ENCODE measurements at places on chromosomes 7 and 10. TPM values are rescaled to one million over a fixed set of nuclear protein-coding genes. Genes with fewer than 3 reads are reported as not detected.
A peak's percentile ranks its signal among the peaks of the same experiment; 100 is the strongest.

JCAD gene
- 21.2 TPM for total RNA-seq

LGI1 gene
- total RNA-seq, result not detected

DNA sequence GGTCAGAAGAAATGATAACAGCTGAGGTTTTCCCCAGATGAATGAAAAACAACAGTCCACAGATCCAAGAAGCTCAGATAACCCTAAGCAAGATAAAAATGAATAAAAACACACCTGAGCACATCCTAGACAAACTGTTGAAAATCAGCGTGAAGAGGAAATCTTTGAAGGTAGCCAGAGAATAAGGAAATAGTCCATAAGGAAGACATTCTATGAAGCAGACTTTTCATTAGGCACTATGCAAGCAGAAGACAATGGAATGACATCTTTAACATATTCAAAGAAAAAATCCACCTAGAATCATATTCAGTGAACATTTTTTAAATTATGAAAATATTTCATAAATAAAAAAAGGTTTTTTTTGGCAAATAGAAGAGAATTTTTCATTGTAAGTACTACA is 15.1 kb upstream of the IL15RA start:
- DNase-seq, result no peak
- H3K27ac ChIP-seq, result no peak overlapping the region
- H3K27me3 ChIP-seq, result no peaks in the 10 kb centered on the region
- no peaks in the 10 kb centered on the region for H3K36me3 ChIP-seq
- H3K4me1 ChIP-seq, result no peaks in the 10 kb centered on the region
- no peak overlapping the region for H3K4me3 ChIP-seq

GRCh38 chr7:21417647-21418046 is 10.2 kb upstream of the SP4 start:
- no peak overlapping the region for H3K4me3 ChIP-seq
- no peaks in the 10 kb centered on the region for H3K4me1 ChIP-seq
- no peaks in the 10 kb centered on the region for H3K36me3 ChIP-seq
- no peak for DNase-seq
- no peaks in the 10 kb centered on the region for H3K27me3 ChIP-seq

GRCh38 chr10:29268011-29268410 is 20.9 kb upstream of the LYZL1 start:
- no peak for DNase-seq
- H3K4me1 ChIP-seq, result no peaks in the 10 kb centered on the region
- no peak overlapping the region for H3K4me3 ChIP-seq
- no peak overlapping the region for H3K27ac ChIP-seq
- no peaks in the 10 kb centered on the region for H3K27me3 ChIP-seq
- no peaks in the 10 kb centered on the region for H3K36me3 ChIP-seq

DNA sequence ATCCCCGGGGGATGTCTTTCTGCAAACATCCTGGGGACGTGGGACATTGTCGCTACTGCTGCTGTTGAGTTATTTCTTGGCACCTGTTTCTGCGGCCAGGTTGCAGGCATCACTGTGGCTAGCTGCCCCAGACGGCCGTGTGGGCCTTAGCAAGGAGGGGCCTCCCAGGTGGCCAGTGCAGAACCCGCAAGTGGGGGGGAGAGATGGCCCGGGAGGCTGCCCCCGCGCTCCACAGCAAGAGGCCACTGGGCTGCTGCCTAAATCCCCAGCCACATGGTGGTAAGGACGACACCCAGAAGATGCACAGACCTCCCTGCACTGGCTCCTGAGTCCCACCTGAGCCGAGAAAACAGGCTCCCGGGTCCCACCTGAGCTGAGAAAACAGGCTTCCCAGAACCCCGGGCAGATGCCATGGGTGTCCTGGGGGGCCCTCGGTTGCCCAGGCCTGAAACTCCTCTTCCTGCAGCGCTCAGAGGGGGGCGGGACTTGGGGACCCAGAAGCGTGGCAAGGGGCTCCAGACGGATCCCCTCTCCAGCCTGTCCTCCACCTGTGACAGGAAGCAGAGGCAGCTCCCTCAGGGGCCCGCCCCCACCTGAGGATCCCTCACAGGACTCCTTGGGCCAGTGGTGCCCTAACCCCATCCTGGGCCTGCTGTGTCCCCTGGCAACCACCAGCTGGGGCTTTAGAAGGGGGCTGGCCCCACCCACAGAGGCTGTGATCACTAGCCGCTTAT is 952 bp upstream of the MAFK start:
- H3K36me3 ChIP-seq, result no peaks in the 10 kb centered on the region
- DNase-seq, result no peak
- H3K27ac ChIP-seq, result peak overlapping the region; percentile 98

- no peak for DNase-seq
- H3K4me3 ChIP-seq, result no peak overlapping the region
- H3K27me3 ChIP-seq, result no peaks in the 10 kb centered on the region
- no peaks in the 10 kb centered on the region for H3K36me3 ChIP-seq
Measured at GRCh38 chr10:78634389-78634815, 434.4 kb upstream of the ZMIZ1 start.

GRCh38 chr7:4168041-4168440 is 514.1 kb upstream of the FOXK1 start:
- no peaks in the 10 kb centered on the region for H3K27me3 ChIP-seq
- no peak overlapping the region for H3K27ac ChIP-seq
- H3K4me3 ChIP-seq, result no peak overlapping the region
- H3K4me1 ChIP-seq, result no peaks in the 10 kb centered on the region
- peak; percentile 40 for DNase-seq

DNA sequence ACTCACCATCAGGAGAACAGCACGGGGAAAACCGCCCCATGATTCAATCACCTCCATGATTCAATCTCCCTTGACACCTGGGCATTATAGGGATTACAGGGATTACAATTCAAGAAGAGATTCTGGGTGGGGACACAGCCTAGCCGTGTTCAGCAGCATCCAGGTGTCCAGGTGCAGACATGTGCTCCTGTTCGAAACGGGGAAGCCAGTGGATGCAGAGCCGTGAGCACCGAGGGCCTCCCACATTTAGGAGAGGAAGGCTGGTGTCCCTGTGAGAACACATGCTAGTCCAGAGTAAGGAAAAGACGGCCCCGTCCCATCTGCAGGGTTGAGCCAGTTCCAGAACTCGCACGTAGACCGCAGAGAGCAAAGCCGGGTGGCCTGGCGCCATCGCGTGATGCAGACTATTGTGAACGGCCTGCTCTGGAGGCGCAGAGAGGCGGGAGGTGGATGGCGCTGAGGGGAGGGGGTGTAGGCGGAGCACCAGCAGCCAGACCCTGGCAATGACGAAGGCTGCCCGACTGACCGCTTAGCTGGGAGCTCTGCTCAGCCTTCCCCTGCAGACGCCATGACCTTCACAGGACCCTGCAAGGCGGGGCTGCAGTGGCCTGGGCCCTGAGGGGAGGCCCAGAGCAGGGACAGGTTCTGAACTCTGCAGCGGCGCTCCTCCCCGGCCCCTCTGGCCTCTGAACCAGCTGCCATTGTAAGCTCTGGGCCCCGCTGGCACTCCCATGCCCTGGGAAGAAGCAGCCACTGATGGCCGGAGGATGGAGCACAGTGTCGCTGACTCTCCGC is 141.6 kb upstream of the TCERG1L start:
- H3K36me3 ChIP-seq, result no peaks in the 10 kb centered on the region
- DNase-seq, result no peak
- H3K4me1 ChIP-seq, result no peaks in the 10 kb centered on the region
- H3K27ac ChIP-seq, result no peak overlapping the region

- H3K36me3 ChIP-seq, result no peaks in the 10 kb centered on the region
- H3K4me3 ChIP-seq, result no peak overlapping the region
- H3K27ac ChIP-seq, result no peak overlapping the region
- H3K4me1 ChIP-seq, result no peaks in the 10 kb centered on the region
Measured at GRCh38 chr7:96250776-96251361, 71.0 kb downstream of the SLC25A13 start.

GRCh38 chr10:30984563-30985328 is 46.9 kb downstream of the ZNF438 start:
- no peaks in the 10 kb centered on the region for H3K27me3 ChIP-seq
- H3K27ac ChIP-seq, result no peak overlapping the region
- DNase-seq, result no peak
- no peaks in the 10 kb centered on the region for H3K36me3 ChIP-seq
- H3K4me3 ChIP-seq, result no peak overlapping the region
- no peaks in the 10 kb centered on the region for H3K4me1 ChIP-seq

GRCh38 chr10:86193841-86194240 is 172.8 kb downstream of the GRID1 start:
- H3K36me3 ChIP-seq, result no peaks in the 10 kb centered on the region
- no peaks in the 10 kb centered on the region for H3K4me1 ChIP-seq
- no peak for DNase-seq
- H3K27ac ChIP-seq, result no peak overlapping the region

DNA sequence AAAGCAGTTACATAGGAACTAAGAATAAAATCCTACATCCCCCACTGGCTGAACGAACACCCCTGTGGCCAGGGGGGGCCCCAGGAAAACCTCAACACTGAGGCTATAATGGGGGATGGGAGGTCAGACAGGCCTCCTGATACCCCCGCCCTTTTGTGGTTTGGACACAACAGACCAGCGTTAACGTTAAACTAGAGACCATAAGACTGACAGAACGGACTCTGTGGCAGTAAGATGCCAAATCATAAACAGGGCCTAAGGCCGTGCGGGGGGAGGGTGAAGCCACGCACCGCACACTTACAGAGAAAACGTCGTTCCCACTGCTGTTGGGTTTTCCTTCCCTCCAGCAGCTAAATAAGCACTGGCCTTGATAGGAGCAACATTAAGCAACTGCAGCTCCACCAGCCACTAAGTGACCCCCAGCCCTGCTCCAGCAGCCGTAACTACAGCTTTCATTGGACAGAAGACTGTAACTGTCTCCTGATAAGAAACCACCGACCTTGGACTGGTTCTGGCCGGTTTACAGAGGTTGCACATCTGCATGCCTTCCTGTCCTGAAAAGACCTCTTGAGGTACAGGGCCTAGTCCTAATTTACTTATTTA is 3.4 kb upstream of the PPP2R2D start:
- H3K4me1 ChIP-seq, result no peaks in the 10 kb centered on the region
- no peak for DNase-seq
- no peak overlapping the region for H3K4me3 ChIP-seq
- H3K27ac ChIP-seq, result no peak overlapping the region

GRCh38 chr10:15464381-15464780 is 93.3 kb upstream of the FAM171A1 start:
- no peak overlapping the region for H3K27ac ChIP-seq
- no peaks in the 10 kb centered on the region for H3K4me1 ChIP-seq
- DNase-seq, result no peak
- H3K36me3 ChIP-seq, result no peaks in the 10 kb centered on the region
- no peaks in the 10 kb centered on the region for H3K27me3 ChIP-seq

Measured in pancreas (tissue), 10 donors.